ENCODE measurements at places on chromosomes 7 and 10. TPM values are rescaled to one million over a fixed set of nuclear protein-coding genes. Genes with fewer than 3 reads are reported as not detected.

DNA sequence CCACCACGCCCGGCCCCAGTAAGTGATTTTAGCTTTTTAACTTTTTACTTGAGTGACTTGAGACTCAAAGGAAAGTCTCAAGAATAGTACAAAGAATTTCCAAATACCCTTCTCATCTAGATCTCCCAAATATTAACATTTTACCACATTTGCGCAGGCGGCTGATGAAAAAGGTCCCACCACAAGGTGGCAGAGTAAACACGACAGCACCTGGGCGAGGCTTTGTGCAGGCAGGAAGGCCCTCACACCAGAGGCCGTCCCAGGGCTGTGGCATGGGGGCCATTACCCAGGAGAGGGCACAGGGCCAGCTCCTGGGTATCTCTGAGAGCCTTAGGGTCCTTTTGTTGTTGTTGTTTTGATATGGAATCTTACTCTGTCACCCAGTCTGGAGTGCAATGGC lies 50.0 kb upstream of the WIPI2 start:
- peak; percentile 52 for DNase-seq

- peak; percentile 68 for DNase-seq
These were observed 337.6 kb downstream of the CCSER2 start for GRCh38 chr10:84665883-84666463.

DNA sequence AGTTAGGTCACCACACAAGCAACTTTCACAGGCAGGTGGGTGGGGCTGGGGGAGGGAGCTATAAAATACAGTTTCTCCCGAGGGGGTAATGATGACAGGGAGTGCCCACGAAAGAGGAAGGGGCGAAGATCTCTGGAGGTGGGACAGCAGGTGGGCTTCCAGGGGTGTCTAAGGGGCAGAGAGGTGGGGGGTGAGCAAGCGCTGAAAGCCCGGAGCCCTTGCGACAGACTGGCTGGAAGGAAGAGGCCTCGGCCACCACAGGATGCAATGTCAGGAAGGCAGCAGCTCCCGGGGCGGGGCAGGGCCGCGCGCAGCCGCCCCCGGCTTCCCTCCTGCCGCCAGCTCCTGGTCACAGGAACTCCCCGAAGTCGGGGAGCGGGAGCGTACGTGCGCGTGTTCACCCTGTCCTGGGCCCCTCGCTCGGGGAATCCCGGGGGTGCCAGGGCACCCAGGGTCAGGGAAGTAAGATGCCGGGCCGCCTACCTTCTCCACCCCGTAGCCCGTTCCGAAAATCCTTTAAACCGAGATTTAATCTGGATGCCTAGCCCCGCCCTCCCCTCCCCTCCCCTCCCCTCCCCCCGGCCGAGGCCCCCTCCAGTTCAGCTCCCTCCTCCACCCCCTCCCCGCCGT lies 105.2 kb upstream of the PPIF start:
- DNase-seq = no peak

GRCh38 chr7:37352974-37353948 lies 95.4 kb downstream of the ELMO1 start:
- peak; percentile 57 for DNase-seq

DNA sequence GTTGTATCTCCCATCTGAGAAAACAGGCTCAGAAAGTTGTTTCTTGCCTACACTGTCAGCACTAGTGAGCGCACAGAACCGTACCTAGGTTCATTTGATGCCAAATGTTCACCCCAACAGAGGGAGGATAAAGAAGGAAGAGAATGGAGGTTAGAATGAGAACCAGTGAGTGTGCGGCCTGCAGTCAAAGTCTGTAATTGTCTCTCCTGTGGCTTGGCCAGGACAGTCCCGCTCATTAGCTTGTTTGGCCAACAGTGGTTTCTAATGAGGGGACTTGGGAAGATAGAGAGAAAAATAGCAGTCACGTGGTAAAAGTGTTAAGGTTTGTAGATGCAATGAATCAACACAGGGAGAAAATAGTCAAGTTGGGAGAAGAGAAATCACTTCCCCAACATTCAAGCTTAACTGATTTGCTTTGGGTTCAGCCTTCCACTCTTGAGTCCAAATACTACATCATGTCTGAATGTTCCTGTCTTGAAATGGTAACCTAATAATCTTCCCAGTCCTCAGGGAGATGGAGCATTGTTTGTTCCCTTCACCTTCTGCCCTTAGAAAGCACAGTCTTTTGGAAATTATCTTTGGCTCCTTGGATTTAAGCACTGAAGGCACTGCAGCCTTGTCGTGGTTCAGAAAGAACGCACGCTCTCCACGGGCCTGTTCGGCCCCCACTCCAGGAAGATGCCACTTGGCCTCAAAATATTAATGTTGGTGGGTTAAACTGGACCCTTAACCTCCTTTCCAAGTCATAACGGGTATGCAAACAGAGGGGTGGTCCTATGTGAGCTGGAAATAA lies 360.4 kb upstream of the ZNF32 start:
- no peak for DNase-seq

DNA sequence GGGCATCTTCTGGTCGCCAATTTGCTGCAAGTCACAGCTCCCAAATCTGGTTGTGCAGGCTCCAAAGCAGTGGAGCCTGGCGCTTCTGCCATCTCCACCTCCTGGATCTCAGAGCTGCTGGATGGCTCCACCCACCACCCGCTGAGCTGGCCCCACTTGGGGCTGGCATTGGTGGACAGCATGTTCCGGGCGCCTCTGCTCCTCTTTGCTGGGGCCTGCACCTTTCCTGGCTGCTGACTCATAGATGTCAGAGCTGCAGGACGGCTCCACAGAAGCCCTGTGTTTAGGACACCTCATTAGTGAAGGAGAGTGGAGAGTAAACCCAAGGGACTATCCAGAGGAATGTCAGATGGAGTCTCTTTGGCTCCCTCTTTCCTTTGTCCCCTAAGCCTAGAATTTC lies 27.4 kb downstream of the MAPK8 start:
- no peak for DNase-seq

DNA sequence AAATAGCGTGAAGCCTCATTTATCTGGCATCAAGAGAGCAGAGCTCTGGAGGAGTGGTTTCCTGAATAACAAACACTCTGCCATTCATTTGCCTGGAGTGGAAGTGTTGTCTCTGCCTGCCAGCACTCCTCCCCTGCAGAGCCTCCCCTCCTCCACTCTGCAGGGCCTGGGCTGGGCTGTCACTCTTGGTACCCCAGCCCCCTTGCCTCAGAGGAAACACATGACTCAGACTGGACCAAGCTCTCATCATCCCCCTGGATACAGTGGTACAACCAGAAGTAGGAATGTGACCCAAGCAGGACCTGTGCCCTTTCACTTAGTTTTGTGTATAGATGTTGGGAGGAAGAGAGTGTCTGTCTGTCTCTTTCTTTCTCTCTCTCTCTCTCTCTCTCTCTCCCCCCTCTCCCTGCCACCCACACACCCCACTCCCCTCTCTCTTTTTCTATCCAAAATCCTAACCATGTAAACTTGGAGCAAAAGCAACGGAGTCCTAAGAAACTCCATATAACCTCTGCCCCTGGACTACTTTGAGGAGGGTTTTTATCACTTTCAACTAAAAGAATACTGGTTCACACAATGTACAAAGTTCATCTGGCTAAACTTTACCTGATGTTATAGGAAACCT lies 43.9 kb downstream of the DOCK4 start:
- DNase-seq = peak; percentile 31

DNA sequence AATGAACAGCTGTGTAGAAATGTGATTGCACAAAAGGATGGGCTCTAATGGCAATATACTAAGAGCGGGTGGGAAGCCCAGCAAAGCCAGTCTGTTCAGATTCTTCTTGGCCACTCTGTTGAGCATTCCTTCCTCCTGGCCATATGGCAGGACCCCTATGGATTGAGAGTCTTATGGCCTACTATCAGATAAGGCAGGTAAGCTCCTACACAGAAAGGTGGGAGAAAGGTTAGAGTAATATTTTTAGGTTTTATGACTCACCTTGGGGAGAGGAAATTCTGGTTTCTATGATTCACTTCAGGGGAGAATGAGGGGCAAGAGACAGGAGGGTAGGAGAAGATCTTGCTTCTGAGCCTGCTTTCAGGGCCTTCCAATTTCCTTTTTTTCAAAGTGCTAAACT lies 15.1 kb upstream of the AKR1B10 start:
- peak; percentile 55 for DNase-seq

GRCh38 chr10:79357180-79357579 lies 9.9 kb downstream of the PPIF start:
- DNase-seq = no peak

DNA sequence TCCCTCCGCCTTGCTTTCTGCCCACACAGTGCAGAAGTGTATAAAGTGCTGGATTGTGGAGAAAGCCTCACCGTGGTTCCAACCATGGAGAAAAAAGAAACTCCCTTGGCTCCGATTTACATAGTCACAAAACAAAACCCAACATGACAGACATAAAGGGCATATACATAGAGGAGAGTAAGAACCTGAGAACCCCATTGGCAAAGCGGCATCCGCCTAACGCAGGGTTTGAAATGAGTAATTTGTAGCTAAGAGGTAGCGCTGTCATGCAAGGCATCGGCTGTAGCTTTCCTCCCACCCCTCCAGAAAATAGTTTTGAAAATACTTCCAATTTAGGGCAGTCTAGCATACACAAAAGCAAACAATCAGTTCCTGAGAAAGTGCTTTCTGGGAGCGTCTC lies 126.0 kb upstream of the NRBF2 start:
- DNase-seq = no peak

- no peak for DNase-seq
These were observed 179.2 kb downstream of the NXPH1 start for GRCh38 chr7:8612584-8612983.

GRCh38 chr10:120521880-120522279 lies 64.9 kb downstream of the PLPP4 start:
- no peak for DNase-seq

DNA sequence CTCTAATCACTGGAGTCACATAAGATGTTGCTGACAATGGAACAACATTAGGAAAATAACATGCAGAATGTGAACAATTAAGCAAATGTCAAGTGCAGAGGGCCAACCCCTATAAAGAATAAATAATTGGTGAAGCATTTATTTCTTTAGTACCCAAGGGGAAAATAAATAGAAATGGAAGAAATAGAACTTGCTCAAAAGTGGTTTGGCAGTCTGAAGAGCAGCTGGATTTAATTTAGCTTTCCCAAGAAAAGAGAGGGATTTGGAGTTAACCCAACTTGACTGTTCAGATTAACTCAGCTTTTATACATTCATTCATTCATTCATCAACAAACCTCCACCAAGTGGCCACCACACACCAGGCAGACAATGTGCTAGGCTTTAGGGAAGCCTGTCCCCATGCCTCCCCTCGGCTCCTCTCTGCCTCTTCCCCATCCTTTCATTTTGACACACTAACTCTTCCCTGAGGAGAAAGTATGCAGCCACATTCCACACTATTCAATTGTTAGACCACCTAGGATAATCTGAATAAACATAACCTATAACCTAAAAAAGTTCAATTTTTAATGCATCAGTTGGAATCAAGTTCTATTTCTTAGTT lies 295.5 kb downstream of the AHR start:
- no peak for DNase-seq

GRCh38 chr10:20166096-20166675 lies 350.0 kb downstream of the PLXDC2 start:
- no peak for DNase-seq

- no peak for DNase-seq
These were observed 302.0 kb downstream of the TWIST1 start for GRCh38 chr7:18815261-18815960.

GRCh38 chr7:133344275-133344674 lies 91.4 kb downstream of the EXOC4 start:
- peak; percentile 38 for DNase-seq

GRCh38 chr7:101969997-101970585 lies 152.7 kb downstream of the CUX1 start:
- DNase-seq = no peak

DNA sequence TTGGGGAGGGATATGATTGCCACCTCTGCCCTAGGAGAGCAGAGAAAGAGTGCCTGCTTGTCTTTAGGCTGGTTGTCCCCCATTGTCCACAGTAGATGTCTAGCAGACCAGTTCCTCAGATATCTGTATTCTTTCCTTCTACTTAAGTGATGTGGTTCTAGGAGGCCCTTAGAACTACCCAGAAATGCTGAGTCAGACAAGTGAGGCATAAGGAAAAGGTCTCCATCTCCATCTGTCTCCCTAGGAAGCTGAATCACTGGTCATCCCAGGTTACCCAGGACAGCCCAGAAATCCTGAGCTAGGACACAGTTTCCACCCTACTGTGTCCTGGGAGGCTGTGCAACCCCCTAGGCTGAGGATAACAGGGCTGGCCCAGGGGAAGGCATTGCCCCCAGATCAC lies 93.4 kb upstream of the INHBA start:
- DNase-seq = no peak

GRCh38 chr7:128906001-128906765 lies 4.3 kb downstream of the KCP start:
- DNase-seq = no peak

GRCh38 chr7:69685293-69685631 lies 87.0 kb downstream of the AUTS2 start:
- DNase-seq = no peak

DNA sequence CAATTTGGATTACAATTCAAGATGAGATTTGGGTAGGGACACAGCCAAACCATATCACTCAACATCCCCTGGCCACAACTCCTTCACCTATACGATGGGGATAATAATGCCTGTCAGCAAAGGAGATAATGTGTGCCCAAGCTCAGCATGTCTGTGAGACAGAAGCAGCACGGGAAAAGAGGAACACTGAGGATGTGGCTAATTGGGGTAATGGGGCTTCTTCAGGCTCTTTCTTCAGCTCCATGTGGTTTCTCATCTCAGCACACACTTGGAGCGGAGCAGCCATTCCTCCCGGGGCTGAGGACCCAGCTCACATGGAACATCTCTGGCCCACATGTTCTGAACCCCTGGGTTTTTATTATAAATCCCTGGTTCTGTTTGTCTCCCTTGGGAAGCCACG lies 136.0 kb upstream of the NAMPT start:
- no peak for DNase-seq

GRCh38 chr10:103562383-103562782 lies 68.9 kb downstream of the NEURL1 start:
- no peak for DNase-seq

DNA sequence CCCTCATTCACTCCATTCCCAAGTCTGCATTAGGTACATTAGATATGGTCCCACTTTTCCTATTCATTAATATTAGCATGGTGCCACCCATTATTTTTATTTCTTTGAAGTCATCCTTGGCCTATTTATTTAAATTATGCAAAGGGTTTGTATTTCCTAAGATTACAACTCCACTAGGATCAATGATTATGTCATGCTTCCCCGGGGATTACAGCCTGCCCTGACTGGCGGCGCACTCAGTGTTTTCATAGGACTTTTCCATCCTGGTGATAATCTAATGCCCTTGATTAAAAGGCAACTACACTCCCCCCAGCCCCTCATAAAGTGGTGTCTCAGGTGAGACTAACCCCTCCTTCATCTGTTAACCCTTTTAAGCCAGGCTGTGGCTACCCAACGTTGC lies 187.2 kb downstream of the POU6F2 start:
- no peak for DNase-seq

GRCh38 chr10:35573796-35574195 lies 31.3 kb upstream of the GJD4 start:
- no peak for DNase-seq

GRCh38 chr10:129766611-129767550 lies 197.2 kb downstream of the EBF3 start:
- no peak for DNase-seq

GRCh38 chr10:115856580-115856979 lies 416.4 kb downstream of the GFRA1 start:
- no peak for DNase-seq

The GHRHR gene
- not detected for total RNA-seq

The SORCS3 gene
- not detected for total RNA-seq

The RPEL1 gene
- total RNA-seq = 0.05 TPM

The NCAPG2 gene
- 37.7 TPM for total RNA-seq

The TRUB1 gene
- total RNA-seq = 16.8 TPM

The ACHE gene
- total RNA-seq = 0.13 TPM

The GIMAP2 gene
- not detected for total RNA-seq

The SLC26A5 gene
- not detected for total RNA-seq

The CALML5 gene
- total RNA-seq = 0.71 TPM

The C7orf57 gene
- total RNA-seq = not detected

The CCL24 gene
- total RNA-seq = not detected

The ZNF22 gene
- total RNA-seq = 11.7 TPM

Measured in HT-29 (cell line).